HFFc6 (cell line): ENCODE measurements at places on chromosomes 11 and 22. TPM values are rescaled to one million over a fixed set of nuclear protein-coding genes. Genes with fewer than 3 reads are reported as not detected.

- DNase-seq: no peak
Measured at GRCh38 chr11:112057170-112057569, 16.6 kb downstream of the PIH1D2 start.

MICAL2 gene
- 246 to 274 TPM (median 263 TPM) in 3 replicates for total RNA-seq

- DNase-seq: no peak
Measured at GRCh38 chr22:47928631-47929030, 1166.2 kb downstream of the TBC1D22A start.

OR5B21 gene
- total RNA-seq: not detected in 3 replicates

GRCh38 chr11:119316729-119317591, at the start of gene MCAM:
Gene MCAM, minus strand, starts transcription at chr11:119317130. Its CDS starts 29 bp downstream, at chr11:119317101.
- DNase-seq: no peak

- DNase-seq: no peak
Measured at GRCh38 chr11:38155856-38156255, 1557.8 kb upstream of the RAG2 start.

DNA sequence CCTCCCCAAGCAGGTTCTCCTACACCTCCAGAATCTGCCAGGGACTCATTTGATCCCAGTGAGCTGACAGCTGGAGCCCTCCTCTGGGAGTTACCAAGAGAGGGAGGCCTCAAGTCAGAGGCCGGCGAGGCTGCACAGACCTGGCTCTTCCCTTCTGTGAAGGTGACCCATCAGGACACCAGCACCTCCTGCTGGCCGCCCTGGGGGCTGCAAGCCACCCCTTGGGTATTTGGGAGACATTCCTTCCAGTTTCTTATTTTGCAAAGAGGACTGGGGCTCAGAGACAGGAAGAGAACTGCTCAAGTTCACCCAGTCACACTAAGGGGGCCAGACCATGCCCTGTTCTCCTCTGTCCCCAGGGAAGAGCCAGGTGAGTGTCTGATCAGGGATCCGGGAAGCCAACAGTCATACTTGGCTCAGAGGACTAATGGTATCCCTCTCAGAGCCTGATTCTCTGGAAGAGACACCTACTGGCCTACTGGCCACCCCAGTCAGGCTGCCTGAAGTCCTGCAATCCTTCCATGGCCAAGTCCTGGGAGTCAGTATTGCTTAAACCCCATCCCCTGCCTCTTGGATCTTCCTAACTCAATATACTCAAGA, 40.5 kb upstream of the RIC3 start:
- DNase-seq: no peak

- no peak for DNase-seq
Measured at GRCh38 chr22:29009148-29009547, 52.5 kb downstream of the C22orf31 start.

DNA sequence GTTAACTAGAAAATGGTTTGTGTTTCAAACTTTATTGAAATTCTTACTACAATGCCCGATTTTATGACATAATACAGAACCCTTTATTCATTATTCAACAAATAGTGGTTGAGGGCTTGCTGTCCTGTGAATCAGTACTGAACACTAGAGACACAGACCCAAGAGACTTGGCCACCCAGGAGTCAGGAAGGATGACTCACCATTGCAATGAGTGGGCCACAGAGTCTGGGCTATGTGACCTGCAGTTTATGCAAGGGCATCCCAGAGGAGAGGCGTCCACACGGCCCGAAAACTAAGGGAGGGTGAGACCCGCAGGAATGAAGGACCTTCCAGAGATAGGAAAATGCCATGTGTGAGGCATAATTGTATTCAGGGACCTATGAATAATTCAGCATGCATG, 143.8 kb upstream of the DDI1 start:
- peak; percentile 67 for DNase-seq

GRCh38 chr11:96256215-96257011, 86.6 kb downstream of the MAML2 start:
- no peak for DNase-seq

- no peak for DNase-seq
Measured at GRCh38 chr11:101867951-101868350, 46.9 kb upstream of the CEP126 start.

DNA sequence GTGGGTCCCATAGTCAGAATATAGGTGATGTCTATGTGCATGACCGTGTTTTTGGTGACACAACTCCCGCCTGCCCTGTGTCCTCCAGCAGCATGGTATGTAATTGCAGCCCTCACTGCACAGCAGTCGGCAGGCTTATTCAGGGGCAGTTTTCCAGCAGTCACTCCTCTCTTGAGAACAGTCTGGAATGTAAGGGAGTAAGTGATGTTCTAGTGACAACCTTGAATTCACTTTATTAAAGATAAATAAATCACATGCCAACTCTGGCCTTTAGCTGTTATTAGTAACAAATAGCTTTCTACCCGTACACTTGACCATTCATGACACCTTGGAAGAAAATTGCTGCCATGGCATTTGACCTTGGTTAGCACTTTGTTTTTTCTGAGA, 27.9 kb downstream of the ZNRF3 start:
- DNase-seq: no peak

DNA sequence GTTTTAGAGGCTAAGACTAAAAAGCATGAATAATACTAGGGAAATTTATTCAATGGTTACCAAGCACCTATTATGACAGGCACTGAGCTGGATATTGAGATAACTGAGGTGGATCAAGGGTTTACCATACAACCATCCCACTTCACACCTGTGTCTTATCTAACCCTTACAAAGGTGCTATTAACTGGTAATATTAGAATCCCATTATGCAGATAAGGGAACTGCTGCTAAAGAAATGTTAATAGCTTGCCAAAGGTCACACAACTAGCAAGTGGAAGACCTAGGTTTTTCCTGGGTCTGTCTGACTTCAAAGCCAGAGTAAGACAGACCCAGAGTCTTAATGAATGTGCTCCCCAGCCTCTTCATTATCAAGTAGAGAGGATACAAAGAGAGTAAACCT, 21.1 kb upstream of the VSTM5 start:
- no peak for DNase-seq

TRPC6 gene
- not detected in 3 replicates for total RNA-seq

- DNase-seq: peak; percentile 41
Measured at GRCh38 chr11:61966734-61967115, 709 bp downstream of the FTH1 start.

DNAJB7 gene
- not detected in 3 replicates for total RNA-seq

NPTXR gene
- total RNA-seq: 1.4 to 4.7 TPM (median 4.5 TPM) in 3 replicates

DNA sequence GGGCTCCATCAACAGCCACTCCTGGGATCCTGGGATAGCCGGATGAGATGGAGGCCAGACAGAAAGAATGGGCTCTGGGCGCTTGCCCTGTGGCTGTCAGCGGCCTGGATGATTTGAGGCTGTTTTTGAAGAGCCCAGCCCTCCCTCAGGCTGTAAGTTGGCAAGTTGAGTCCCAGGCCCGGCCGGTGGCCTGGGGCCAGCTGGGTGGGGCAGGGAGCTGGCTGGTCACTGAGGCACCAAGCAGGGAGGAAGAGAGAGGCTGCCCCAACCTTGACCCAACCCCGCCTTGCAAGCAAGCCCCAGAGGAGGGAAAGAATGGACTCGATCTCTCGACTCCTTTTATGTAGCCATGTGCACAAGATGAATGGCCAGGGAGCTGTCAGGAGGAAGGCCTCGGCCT, 34.9 kb downstream of the RIBC2 start:
- DNase-seq: no peak

- DNase-seq: peak; percentile 70
Measured at GRCh38 chr22:19357270-19358105, 66.0 kb upstream of the CLTCL1 start.

MS4A8 gene
- total RNA-seq: not detected in 3 replicates

NLRP6 gene
- not detected in 3 replicates for total RNA-seq

ZC3H12C gene
- 3.4 to 4.5 TPM (median 3.8 TPM) in 3 replicates for total RNA-seq

KCNJ1 gene
- total RNA-seq: not detected in 3 replicates

DNA sequence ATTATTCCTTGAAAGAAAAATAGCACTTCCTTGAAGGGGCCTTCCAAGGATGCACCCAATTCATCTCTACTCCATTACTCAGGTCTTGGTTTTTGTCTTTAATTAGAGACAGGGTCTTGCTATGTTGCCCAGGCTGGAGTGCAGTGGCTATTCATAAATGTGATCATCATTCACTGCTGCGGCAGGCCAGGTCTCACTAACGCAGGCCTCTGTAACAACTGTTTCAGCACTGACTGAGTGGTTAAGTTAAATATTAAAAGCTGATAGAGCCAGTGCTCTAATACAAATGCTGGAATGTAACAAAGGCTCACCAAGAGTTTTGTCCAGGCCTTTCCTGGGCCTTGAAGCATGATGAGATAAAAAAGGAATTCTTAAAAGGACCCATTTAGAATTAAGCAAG, 61.4 kb upstream of the GNAZ start:
- DNase-seq: no peak

GRCh38 chr11:60343094-60343704, 16.1 kb downstream of the MS4A6E start:
- DNase-seq: no peak

GPHA2 gene
- total RNA-seq: not detected in 2 replicates

SLC22A8 gene
- total RNA-seq: not detected in 3 replicates

UBQLNL gene
- 0.11 and 0.18 TPM in 2 replicates for total RNA-seq

DNA sequence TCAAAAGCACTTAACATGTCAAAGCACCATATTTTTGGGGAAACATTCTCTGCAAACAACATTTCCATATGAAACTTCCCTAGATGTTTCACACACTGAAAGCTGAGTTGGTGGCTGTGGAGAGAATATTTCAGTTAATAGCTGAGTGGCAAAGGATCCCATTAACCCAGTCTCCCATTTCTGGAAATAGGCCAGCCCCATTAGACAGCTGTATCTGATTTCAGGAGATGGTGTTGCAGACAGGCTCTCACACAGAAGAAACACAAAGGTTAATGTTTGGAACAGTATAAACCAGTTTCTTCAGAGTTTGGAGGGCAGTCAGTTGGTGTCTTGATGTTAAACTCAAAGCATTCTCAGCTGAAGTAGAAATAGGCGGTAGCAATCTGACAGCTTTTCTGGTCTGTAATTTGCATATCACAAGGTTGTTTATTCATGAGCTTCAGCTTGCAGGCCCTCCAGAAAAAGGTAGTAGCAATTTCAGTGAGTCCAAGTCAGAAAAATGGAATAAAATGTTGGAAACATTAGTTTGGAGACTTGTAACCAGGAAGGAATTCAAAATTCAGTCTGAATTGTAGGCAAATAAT, 15.5 kb upstream of the ZBTB44 start:
- DNase-seq: no peak

GRCh38 chr22:23014250-23014649, 56.1 kb upstream of the GNAZ start:
- DNase-seq: no peak

TYMP gene
- total RNA-seq: 1.6 to 2.4 TPM (median 2.0 TPM) in 3 replicates

GRCh38 chr11:118650366-118650765, 29.1 kb downstream of the TREH start:
- DNase-seq: no peak

DNA sequence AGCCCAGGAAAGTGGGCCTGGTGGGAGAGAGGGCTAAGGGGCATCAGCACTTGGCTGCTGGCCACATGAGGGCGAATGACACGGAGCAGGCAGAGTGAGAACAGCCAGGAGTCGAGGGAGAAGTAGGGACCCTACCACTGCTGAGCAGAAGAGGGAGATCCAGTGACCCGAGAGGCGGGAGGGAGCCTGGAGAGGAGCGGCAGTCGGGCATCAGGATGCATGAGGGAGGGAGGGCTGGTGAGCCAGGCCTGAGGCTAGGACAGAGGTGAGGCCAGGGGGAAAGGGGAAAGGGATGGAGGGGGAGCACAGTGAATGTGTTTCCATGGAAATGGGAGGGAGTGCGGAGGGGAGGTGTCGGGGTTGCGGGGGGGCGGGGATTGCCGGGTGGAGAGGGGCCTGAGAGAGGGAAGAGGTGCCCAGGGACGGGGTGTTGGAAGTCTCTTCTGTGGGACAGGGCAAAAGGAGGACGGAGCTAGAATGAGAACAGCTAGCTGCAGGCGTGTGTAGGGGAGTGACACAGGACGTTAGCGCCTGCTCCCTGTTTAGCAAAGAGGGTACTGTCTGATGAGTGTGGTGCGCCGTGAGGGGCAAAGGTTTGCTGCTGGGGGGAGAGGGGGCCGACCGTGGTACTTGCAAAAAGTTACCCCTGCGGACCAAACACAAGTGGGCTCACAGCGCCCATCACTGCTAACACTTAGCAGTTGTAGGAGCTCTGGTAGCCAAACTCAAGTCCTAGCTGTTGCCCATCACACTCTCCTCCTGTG, 37.1 kb upstream of the WNT11 start:
- DNase-seq: no peak

DNA sequence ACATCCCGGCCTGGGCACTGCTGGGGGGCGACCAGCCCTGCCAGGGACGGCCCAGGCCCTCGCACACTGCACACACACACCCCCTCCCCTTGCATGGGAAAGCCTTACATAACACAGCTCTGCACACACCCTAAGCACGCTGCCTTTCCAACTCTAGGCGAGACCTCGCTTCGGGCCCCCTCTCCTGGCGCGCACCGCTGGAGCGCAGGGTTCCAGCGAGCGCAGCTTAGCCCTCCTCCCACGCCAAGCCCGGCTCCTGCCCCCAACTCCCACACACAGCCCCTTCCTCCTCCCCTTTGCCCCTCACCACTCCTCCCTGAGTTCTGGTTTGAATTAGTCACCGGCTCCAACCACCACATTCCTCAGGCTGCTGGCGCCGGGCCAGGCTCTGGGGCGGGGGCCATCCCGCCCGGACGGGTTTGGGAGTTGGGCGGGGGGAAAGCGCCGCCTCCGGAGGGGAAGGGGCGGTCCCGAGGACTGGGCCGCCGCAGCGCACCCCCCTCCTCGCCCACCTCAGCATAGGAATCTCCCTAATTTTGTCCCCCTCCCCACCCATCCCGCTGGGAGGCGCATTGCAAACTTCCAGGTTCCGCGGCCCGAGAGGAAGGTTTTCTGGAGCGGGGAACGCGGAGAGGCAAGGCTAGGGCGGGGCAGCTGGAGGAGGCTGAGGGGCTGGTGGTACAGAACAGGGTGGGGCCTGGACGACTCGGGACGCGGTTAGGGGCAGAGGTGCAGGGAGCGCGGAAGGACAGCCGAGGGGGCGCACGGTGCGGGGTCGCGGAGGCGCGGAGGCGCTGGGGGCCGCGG, 966 bp downstream of the AHNAK start:
- peak; percentile 85 for DNase-seq

DNA sequence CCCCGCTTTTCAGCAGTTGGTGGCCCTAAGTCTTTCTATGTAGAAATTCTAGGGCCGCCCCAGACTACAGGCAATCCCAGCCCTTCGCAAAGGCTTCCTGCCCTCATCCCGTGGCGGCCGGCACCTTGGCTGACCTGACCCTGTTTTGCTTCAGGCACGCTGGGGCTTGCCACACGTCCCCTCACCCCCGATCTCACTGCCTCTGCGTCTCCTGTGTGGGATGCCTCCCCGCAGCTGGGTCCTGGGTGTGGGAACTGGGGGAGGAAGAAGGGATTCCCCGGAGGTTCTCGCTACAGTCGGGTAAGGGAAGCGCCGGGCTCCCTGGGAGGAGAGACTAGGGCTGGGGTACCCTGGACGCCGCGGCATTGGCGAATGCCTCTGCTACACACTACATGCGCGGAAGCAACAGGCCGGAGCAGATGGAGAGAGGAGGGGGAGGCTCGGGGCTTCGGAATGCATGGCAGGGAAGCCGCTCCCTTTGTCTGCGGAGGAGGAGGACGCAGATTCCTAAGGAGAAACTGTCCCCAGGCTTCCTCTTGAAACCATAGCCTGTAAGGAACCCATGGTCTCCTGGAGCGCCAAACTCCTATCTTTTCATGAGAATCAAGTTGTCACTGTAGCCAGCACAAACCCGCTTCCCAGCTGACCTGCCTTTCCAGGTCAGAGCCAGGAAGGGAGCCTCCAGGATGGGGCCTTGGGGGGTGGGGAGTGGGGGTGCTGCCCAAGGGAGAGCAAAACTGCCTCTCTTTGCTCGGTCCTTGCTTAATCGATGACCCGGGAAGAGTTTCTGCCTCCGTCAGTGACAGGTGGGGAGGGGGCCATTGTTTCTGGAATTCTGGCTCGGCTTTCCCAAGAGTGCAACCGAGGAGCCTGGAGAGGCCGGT, 1.4 kb downstream of the DTX4 start:
- no peak for DNase-seq

KDELR3 gene
- total RNA-seq: 138 and 169 TPM in 2 replicates
